ENCODE measurements at places on chromosomes 1 and 21.

DNA sequence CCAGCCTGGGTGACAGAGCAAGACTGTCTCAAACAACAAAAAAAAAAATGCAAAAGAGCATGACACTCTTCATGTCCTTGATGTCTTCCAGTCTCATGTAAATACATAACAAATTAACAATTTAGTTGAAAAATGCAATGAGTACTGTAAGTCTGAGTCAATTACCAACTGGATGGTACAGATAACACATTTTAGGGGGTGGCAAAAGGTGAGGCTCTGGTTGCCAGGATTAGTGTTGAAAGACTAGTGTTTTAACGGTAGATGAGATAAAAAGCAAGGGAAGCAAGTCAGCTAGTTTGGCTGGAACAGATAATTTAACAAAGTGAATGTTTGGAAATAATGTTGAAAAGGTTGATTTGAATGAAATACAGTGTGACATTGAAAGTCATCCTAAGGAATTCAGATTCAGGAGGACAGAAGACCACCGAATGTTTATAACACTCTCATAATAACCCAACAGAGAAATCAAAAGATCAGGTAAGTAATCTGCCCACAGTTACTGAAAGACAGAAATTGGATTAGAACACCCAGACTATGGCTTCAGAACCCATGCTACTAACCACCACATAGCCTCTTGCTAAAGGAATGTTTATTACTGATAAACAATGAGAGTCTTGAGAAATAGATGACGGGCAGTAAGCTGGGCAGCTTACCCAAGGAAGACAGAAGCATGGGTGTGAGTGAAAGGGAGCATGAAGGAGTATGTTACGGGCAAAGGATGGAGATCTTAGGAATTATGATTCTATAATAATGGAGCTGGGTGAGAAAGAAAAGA lies 312.4 kb downstream of the HMCN1 start:
- DNase-seq = no peak

GRCh38 chr1:16459352-16459925 lies 18.9 kb downstream of the NECAP2 start:
- DNase-seq = no peak

- no peak for DNase-seq
Observed at GRCh38 chr1:154730259-154730658, 122.3 kb upstream of the ADAR start.

GRCh38 chr1:36442337-36442736 lies 7.9 kb downstream of the OSCP1 start:
- no peak for DNase-seq

DNA sequence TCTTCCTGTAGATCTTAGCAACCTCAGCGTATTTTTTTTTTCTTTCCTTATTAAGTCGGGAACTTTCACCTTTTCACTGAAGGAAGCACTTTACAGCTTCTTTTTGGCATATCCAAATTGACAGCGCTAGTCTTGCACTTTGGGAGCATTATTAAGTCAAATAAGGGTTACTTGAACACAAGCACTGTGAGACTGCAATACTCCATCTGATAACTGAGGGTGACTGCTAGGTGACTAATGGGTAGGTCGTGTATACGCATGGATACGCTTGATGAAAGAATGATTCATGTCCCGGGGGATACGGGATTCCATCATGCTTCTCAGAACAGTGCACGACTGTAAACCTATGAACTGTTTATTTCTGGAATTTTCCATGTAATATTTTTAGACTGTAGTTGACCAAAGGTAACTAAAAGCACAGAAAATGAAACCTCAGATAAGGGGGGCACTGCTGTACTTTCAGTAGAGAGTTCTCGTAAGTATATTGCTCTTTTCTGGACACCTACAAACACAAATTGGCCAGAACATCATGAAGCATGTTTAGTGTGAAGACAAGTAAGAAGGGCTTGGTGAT lies 364.7 kb downstream of the SMYD3 start:
- DNase-seq = no peak

DNA sequence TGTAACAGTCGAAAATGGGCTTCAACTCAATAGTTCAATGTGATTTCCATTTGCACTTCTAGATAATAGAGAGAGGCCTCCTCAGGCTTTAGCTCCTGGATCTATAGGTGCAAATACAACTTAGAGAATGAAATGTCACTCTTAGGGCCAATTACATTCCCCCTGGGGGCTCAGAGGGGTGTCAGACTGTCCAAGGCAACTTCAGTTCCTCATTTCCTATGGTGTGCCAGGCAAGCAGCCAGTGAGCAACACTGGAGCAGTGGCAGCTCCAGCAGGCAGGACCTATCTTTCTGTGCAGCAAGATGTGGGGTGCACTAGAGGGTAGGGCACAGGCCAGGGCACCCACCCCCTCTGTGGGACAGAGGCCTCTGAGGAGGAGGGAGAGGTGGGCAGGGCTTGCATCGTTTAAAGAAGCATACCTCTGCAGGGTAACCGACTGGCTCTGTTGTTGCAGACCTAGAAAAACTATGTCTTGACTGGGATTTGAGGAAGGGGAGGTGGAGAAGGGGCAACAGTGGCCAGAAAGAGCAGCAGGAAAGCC lies 97.3 kb downstream of the SUSD4 start:
- DNase-seq = no peak

DNA sequence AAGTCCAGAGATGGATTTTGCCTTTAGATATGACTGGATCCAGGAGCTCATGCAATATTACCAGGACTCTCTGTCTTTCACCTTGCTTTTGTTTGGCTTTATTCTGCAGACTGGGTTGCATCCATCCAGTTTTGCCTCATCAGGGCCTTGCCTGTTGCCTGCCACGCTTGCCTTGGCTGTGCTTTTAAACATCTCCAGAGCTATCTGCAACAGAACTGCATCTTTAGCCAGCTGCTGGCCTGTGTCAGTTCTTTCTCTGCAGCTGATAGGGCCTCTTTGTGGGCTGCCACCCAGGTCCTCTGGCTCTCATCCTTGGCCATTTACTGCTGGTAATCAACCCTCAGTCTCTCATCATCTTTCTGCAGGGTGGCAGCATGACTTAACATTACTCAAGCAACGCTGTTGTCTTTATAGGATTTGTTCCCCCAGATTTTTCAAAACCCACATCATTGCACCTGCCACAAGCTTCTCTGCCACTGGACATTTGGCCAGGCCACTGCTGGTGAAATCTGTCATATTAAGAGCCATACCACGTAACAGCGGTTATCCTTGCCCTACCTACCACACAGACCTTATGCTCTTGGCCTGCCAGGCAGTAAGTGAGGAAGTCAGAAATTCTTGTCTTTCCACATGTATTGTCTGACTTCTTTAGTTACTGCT lies 24.4 kb upstream of the HUNK start:
- no peak for DNase-seq

- DNase-seq = no peak
Observed at GRCh38 chr1:27144920-27145661, 9.8 kb downstream of the SLC9A1 start.

GRCh38 chr1:71224741-71225377 lies 144.0 kb upstream of the ZRANB2 start:
- no peak for DNase-seq

DNA sequence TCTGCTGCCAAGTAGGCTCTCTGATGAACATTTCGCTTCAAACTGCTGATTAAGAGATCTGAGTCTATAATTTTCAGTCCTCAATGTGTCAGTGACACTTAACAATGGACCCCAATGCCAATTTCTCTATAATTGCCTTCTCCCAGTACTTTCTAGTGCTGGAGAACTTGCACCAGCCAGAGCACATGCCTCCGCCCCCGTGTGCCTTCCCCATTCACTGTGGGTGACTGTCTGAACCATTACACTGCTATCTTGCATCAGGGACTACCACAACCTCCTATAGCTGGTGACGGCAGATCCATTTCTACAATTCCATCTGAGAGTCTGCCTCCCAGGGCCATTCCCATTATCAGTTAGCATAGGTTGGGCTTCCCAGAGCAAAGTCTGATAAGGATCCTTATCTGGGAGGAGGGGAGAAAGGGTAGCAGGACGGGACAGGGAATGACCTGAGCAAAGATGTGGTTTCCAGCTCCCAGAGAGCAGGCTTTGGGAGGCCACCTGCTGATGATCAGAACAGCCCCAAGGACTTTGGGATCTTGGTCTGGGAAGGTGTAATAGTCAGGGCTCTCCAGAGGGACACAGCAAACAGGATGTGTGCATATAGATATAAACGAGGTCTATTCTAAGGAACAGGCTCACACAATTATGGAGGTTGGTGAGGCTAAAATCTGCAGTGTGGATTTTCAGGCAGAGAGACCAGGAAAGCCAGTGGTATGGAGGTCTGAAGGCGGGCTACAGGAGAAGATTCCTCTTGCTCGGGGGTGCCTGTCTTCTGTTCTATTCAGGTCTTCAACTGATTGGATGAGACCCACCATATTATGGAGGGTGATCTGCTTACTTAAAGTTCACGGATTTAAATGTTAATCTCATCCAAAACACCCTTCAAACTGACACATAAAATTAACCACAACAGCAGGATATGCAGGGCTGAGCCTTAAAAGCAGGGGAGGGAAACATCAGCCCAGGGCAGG lies 238.2 kb downstream of the PTPRU start:
- peak; percentile 33 for DNase-seq

DNA sequence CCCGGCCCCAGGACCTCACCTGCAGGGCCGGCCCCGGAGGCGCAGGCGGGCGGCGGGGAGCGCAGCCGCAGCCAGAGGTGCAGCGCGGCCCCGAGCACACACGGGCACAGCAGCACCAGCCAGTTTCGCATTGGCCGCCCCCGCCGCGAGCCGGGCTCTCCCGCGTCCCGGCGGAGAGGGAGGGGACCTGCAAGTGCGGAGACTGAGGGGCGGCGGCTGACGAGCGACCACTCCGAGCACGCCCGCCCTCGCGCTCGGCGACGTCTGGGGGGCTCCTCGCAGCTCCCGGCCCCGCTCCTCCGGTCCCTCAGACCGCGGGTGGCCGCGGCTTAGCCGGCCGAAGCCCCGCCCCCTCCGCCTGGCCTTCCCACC lies at the start of gene B3GALNT2:
Gene B3GALNT2, minus strand, starts transcription at position 331 of the 372 bp plus-strand sequence. Its CDS starts 200 bp downstream, at position 131.
- no peak for DNase-seq

DNA sequence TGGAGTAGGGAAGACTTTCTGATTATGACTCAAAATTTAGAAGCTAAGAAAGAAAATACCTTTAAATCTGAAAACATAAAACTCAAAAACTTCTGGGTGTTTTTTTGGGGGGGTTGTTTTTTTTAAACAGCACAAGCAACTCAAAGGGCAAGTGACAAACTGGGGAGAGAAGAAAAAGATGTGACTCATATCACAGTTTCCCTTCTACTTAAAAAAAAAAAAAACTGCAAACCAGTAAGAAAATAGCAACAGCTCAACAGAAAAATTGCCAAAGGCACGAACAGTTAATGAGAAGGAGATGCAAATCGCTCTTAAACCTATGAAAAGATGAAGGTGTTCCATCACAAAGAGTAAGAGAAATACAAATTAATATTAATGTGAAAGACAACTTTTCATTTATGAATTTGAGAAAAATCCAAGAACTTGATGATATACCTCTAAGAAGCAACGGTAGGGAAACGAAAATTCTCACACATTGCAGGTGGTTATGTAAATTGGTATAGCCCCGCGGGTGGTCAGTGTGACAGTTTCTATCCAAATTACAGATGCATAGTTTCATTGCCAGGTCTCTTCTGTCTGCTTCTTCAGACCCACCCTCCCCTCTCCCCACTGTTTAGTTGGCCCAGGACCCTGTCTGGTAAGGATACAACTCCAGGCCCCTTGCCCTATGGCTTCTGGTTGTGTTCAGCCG lies 9.0 kb downstream of the IFNAR2 start:
- DNase-seq = no peak

GRCh38 chr1:187621951-187622350 lies 793.2 kb downstream of the PLA2G4A start:
- no peak for DNase-seq

All from suppressor macrophage (primary cell).